Astrocyte (in vitro differentiated cells and primary cell): ENCODE measurements at places on chromosomes 2 and 18. TPM values are rescaled to one million over a fixed set of nuclear protein-coding genes. Genes with fewer than 3 reads are reported as not detected.

DNA sequence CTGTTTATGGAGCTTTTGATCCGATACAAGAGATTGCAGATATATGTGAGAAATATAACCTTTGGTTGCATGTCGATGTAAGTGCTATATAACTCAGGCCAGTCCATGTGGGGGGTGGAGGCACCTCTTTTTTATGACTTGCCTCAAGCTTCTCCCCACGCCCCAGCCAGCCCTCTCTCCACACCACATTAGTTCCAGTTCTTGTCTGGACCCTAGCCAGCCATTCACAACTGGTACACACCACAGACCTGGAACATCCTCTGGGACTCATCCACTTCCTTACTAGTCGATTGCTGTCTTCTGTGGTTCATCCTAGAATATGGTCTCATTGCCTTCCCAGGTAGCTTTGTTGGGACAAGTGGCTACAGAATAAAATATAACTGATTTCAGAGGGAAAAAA lies 31.0 kb downstream of the GAD1 start:
- no peak overlapping the region for H3K27ac ChIP-seq
- H3K27me3 ChIP-seq, result no peaks in the 10 kb centered on the region
- no peaks in the 10 kb centered on the region for H3K36me3 ChIP-seq
- H3K4me3 ChIP-seq, result no peak overlapping the region
- no peak for DNase-seq

Gene RPS27A
- 746 and 840 TPM in 2 replicates for total RNA-seq

DNA sequence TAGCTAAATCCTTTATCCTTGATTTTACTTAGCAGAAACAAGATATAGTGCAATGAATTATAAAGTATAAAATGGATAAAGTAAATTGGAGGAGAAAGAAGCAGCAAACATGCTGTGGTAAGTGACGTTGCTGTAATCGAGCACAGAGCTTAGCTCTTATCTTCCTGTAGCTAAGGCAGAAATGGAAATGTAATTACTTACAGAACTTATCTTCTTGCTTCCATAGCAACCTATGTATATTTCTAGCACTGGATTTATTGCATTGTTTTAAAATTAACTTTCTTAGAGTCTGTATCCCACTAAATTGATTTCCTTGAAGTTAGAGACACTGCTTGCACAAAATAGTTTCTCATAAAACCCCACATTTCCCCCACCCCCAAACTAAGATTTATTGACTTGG lies 130.6 kb upstream of the MC4R start:
- H3K27ac ChIP-seq, result no peak overlapping the region
- DNase-seq, result no peak
- H3K4me3 ChIP-seq, result no peak overlapping the region

DNA sequence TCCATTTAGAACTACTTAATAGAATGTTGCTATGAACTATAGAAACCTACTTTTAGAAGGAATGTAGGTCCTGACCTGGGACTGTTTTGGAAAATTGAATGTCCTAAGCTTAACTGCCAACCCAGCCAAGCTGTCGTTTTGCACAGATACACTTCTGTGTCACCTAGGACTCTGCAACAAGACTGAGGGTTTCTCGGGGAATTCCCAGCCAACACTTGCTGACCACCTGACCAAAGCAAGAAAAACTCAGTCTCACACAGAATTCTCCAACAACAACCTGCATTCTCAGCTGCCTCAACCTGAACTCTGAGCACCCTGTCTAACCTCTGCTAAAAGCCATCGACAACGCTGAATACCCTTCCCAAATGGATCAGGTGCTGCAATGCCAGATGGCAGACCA lies 128.2 kb downstream of the SS18 start:
- H3K27me3 ChIP-seq, result no peaks in the 10 kb centered on the region
- no peaks in the 10 kb centered on the region for H3K36me3 ChIP-seq
- DNase-seq, result no peak
- H3K27ac ChIP-seq, result no peak overlapping the region

Gene CPS1
- 5.8 and 8.0 TPM in 2 replicates for total RNA-seq

Gene DSG2
- 154 and 168 TPM in 2 replicates for total RNA-seq

- no peak for DNase-seq
- no peak overlapping the region for H3K4me3 ChIP-seq
- no peaks in the 10 kb centered on the region for H3K4me1 ChIP-seq
- no peak overlapping the region for H3K27ac ChIP-seq
These were observed 331.8 kb upstream of the SLC8A1 start for GRCh38 chr2:40783704-40784103.

DNA sequence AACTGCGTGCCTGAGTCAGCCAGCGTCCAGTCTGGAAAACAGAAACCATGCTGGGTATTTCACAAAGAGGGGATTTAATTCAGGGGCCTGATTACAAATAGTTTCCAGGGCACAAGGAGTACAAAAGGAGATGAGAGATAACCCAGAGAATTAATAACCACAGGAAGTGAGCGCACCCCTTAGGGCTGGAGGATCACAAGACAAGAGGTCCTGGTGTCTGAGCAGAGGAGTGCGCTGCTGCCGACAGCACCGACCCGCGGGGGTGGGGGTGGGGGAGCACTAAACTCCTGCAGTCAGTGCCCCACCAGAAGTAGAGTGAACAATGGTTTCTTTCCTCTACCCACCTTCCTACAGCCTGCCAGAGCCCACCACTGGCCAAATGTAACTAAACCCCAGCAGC lies 20.8 kb upstream of the MAL start:
- no peak overlapping the region for H3K4me3 ChIP-seq
- no peak overlapping the region for H3K27ac ChIP-seq
- DNase-seq, result no peak
- H3K27me3 ChIP-seq, result no peaks in the 10 kb centered on the region
- no peaks in the 10 kb centered on the region for H3K4me1 ChIP-seq

DNA sequence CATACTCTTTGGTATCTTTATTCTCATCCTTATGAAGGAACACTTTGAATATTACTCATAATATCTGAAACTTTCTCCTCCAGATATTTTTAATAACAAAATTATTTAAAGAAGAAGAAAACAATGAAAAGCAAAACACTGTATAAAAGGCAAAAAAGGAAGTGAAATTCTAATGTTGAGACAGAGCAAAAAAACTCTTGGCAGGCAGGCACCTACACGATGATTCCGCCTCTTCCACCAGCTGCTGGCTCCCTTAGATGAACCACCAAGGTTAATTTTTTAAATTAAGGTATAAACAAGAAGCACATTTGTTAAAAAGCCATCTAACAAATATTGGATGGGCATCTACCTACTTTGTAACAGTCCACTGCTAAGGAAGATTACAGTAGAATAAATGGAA lies 434.7 kb downstream of the EPHA4 start:
- no peaks in the 10 kb centered on the region for H3K27me3 ChIP-seq
- H3K36me3 ChIP-seq, result no peaks in the 10 kb centered on the region
- no peaks in the 10 kb centered on the region for H3K4me1 ChIP-seq
- DNase-seq, result no peak

DNA sequence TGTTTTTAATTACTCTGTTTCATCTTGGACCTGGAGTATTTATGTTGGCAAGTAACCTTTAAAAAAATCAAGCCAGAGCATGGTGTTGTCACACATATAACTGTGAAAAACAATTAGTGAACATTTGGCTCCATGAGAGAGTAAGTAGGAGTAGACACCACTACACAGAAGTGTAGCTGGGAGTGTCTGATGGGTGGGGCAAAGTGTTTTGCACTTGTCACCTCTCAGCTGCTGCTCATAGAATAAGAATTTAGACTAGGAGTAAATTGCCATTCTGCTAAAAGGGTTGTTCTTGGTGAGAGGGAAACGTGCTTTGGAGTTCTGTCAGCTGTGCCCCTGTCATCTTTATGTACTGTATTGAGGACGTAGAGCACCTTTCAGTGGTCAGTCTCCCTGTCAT lies 114.5 kb downstream of the TTC27 start:
- no peaks in the 10 kb centered on the region for H3K27me3 ChIP-seq
- H3K4me3 ChIP-seq, result no peak overlapping the region
- DNase-seq, result no peak
- H3K36me3 ChIP-seq, result peaks cover 4% of the 10 kb centered on the region
- H3K4me1 ChIP-seq, result no peaks in the 10 kb centered on the region
- H3K27ac ChIP-seq, result no peak overlapping the region

- H3K4me3 ChIP-seq, result no peak overlapping the region
- no peaks in the 10 kb centered on the region for H3K36me3 ChIP-seq
- H3K4me1 ChIP-seq, result no peaks in the 10 kb centered on the region
- no peak overlapping the region for H3K27ac ChIP-seq
These were observed 10.1 kb upstream of the TNFAIP6 start for GRCh38 chr2:151347294-151347693.
